ENCODE measurements at places on chromosomes 1 and 21.

DNA sequence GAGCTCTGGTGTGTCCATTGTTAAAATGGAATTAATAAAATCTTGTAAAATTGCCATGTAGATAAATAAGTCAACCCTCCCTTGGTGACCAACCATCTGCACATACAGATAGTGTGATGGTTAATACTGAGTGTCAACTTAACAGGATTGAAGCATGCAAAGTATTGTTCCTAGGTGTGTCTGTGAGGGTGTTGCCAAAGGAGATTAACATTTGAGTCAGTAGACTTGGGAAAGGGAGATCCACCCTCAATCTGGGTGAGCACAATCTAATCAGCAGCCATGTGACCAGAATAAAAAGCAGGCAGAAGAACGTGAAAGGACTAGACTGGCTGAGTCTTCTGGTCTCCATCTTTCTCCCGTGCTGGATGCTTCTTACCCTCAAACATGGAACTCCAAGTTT, 174.8 kb downstream of the LTN1 start:
- no peak for DNase-seq

DNA sequence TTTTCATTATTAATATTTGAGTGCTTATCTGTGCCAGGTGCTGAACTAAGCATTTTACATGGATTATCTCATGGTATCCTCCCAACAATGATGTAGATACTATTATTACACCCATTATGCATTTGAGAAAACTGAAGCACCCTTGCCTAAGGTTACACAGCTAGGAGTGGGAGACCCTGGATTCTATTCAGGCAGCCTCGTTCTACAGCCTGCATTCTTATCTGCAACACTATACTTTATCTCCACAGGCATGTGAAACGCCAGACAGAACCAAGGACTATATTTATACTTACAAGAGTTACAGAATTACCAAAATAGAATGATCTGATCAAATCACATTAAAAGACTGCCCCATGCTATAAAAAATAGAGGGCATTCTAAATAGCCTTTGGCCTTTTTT, 22.4 kb downstream of the LPAR3 start:
- no peak for DNase-seq

DNA sequence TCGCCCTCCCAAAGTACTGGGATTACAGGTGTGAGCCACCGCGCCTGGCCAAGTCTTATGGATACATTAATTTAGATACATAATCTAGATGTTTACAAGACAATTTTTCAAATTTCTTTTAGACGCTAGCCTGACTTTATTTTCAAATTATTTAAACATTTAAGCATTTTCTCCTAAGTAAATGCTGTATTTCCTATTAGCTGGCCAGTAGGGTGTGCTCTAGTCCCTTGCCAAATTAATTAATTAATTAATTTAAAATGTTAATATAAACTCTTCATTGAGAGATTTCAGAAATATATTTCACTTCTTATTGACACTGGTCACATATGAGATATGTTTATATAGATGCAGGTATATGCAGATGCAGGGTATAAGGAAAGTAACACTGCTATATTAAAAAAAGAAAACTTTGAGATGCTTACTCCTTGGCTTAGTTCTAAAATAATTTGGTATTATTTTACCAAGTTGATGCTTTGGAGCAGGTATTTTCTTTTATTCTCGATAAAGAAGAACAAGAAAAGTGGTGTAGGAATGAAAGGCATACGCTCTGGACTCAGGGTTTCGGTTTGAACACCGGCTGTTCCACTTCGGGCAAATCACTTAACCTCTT, 5.2 kb upstream of the ERRFI1 start:
- peak; percentile 76 for DNase-seq

GRCh38 chr1:11784993-11785769, 20.6 kb downstream of the MTHFR start:
- DNase-seq: peak; percentile 61

DNA sequence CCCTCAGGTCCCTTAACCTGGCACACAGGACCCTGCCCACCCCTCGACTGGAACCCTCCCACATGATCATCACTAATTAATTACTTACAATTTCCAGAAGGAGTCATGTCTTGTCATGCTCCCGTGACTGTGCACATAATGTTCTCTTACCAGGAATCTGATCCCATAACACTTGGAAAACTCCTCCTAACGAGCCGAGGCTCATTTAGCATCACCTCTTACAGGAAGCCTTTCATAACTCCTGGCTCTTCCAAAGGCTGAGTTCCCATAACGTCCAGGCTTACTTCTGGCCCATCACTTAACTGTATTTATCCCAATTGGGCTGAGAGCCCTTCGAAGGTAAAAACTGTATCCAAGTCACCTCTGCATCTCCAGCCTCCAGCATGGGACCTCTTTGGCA, 147.9 kb upstream of the JUN start:
- no peak for DNase-seq

- no peak for DNase-seq
Measured at GRCh38 chr1:78224246-78224785, 178.6 kb downstream of the GIPC2 start.

- no peak for DNase-seq
Measured at GRCh38 chr1:202848191-202848542, 37.4 kb downstream of the PCAT6 start.

GRCh38 chr1:117613969-117614729, 8.3 kb downstream of the TENT5C start:
- no peak for DNase-seq

GRCh38 chr1:212754193-212754592, 37.4 kb downstream of the NSL1 start:
- no peak for DNase-seq

DNA sequence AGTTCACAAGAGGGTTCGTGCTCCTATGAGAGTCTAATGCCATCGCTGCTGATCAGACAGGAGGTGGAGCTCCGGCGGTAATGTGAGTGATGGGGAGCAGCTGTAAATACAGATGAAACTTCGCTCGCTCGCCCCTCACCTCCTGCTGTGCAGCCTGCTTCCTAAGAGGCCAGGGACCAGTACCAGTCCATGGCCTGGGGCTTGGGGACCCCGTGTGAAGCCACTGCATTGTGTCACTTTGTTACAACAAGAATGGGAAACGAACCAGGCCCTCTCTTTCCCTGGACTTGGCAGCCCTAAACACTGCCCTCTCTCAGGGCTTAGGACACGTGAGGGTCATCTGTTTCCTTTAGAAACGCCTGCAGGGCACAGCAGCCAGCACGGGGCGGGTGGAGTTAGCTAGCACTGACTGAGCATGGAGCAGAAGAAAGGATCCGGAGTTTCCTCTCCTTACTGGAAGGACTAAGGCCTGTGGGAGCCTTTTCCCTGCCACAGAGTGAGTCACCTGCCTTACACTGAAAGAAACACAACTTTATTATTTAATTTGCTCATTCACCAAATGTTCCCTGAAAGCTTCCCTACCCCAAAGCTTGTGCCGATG, 185.2 kb upstream of the TMEM51 start:
- peak; percentile 75 for DNase-seq

DNA sequence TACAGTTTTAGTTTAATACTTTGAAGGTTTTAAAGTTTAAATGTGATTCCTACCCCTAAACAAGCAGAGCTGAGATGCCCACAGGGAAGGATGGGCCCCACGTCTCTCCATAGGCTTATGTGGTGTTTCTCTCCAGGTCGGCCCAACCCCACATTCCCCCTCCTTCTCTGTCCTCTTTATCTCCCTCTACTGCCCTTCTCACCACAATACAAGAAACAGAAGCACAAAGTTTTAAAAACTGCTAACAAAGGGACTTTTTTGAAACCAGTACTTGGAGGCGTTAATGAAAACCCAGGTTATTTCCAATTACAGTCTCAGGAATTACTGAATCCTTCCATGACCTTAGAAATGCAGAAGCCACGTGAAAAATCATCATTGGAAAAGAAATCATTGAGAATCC, 324.0 kb downstream of the NTNG1 start:
- DNase-seq: peak; percentile 13

- peak; percentile 93 for DNase-seq
Measured at GRCh38 chr1:159936273-159936904, 9.0 kb downstream of the IGSF9 start.

DNA sequence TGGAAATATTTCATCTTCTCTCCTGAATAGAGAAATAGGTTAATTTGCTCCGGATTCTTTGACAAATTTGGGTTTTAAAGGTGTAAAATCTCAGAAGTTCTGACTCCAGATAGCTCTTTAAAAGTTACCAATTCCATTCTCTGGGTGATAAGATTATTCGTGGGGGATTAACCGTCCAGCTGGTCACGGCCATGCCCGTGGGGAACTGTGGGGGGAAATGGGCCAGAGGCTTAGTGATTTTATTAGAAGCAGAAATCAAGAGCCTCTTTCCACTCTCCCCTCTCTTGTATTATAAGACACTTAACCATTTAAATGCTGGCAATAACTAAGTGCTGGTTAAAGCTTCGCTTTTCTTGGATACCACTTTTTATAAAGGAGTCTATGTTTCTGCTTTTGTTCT, 376.4 kb upstream of the KAZN start:
- DNase-seq: no peak

DNA sequence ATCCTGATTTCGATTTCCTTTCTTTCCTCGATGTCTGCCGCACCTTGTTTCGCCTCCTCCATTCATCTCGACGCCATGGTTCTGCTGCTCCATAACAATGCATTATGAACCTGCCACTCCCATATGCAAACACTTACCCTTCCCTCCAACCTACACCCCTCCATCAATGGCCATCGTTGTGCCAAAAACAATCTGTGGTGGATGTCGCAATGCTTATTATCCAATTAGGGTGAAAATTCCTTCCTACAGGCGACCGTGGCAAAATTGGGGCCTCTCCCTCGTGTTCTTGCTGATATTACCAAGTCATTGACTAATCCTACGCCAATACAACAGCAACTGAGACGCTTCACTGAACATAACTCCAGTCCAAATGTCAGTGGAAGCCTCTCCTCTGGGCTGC, 40.3 kb downstream of the CLEC20A start:
- DNase-seq: no peak

- no peak for DNase-seq
Measured at GRCh38 chr1:242002072-242002471, 3.2 kb upstream of the MAP1LC3C start.

Data from PC-3 (cell line).